GM13976 (cell line): ENCODE measurements at places on chromosomes 13 and 19.

DNA sequence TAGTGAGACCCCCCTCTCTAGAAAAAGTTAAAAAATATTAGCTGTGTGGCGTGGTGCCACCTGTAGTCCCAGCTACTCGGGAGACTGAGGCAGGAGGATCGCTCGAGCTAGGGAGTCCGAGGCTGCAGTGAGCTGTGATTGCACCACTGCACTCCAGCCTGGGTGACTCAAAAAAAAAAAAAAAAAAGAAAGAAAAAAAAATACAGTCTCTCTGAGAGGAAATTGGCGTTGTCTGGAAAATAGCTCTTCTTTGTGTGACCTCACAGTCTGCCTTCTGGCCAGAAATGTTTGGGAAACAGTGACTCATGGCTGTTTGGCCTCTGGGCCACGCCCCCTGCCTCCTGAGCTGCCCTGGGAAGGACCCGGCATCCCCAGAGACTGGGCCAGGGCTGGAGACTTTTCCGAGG lies 10.7 kb downstream of the MARCHF2 start:
- peak; percentile 12 for DNase-seq

- DNase-seq = no peak
These were observed 21.4 kb downstream of the SIGLECL1 start for GRCh38 chr19:51272183-51272810.

GRCh38 chr19:7742575-7742974 lies 4.8 kb downstream of the CD209 start:
- DNase-seq = no peak

GRCh38 chr13:59352600-59352999 lies 811.1 kb downstream of the DIAPH3 start:
- no peak for DNase-seq

DNA sequence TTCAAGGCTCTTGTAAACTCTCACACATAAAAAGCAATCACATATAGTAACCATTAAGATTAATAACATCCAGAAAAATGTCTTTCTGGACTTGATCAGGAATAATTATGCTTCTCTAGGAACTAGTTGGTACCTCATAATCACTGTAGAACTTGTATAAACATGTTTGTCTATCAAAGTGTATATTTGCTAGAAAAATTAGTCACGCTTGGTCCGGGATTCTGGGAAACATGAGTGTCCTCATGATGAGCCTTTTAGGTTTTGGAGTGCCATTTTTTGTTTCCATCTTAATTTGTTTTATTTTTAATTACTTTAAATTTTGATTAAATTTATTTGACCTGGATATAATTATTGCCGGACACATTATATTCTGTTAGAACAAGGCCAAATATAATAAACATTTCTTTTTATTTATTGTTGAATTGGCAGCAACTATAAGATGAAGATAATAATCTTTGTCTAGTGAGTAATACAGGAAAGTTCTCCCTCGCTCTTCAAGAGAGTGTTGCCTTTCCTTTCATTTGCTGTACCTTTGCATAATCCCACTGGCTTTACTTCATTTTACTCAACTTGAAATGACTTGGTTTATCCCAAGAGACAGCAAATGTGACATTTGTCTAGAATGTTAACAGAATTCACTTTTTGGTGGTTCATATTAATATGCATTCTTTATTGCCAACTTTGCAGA lies 207.0 kb downstream of the NALCN start:
- no peak for DNase-seq

- no peak for DNase-seq
These were observed 233.3 kb downstream of the DLEU7 start for GRCh38 chr13:50610238-50610637.

GRCh38 chr13:98129059-98129746 lies 13.7 kb upstream of the FARP1 start:
- no peak for DNase-seq

GRCh38 chr19:48793271-48793670 lies 17.6 kb downstream of the BCAT2 start:
- no peak for DNase-seq

DNA sequence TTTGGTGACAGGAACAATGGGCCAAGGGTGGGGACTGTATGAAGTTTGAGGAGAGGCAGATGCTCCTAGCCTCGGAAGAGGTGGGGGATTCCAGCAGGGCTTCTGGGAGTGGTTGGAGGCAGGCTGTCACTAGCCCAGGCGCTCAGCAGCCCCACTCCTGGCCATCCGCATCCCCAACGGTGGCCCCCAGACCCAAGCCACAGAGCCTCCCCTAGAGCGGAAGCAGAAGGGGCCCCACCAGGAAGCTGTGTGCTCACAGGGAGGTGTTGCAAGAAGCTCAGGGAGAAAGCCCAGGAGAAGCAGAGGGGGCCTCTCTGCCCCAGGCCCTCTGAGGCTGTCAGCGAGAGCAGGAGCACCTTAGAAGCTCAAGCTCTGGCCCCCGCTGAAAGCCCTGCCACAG lies 8.3 kb downstream of the PRAM1 start:
- DNase-seq = no peak

DNA sequence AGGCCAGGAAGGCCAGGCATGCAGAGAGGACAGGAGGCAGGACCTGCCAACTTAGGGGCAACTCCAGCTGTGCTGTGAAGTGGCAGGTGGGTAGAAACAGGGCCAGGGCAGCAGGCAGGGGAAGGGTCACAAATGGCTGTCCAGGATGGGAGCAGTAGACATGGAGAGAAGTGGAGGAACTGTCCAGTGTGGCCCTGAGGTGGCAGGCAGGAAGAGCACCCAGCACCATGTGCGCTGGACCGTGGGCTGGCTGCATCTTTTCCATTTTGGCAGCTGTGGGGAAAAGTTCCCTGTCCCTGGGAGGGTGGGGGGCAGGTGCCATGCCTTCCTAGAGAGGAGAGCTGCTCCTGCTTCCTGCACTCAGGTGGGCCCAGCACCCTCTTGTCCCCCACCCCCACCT lies 13.8 kb downstream of the DEDD2 start:
- DNase-seq = no peak

GRCh38 chr19:21568816-21569493 lies 63.6 kb downstream of the ZNF429 start:
- peak; percentile 42 for DNase-seq

- DNase-seq = no peak
These were observed 1.8 kb upstream of the NCCRP1 start for GRCh38 chr19:39194832-39195542.

- DNase-seq = no peak
These were observed 2040.3 kb upstream of the PCDH20 start for GRCh38 chr13:63455938-63456337.

- peak; percentile 44 for DNase-seq
These were observed 120.7 kb upstream of the SPATA13 start for GRCh38 chr13:24039621-24040475.

DNA sequence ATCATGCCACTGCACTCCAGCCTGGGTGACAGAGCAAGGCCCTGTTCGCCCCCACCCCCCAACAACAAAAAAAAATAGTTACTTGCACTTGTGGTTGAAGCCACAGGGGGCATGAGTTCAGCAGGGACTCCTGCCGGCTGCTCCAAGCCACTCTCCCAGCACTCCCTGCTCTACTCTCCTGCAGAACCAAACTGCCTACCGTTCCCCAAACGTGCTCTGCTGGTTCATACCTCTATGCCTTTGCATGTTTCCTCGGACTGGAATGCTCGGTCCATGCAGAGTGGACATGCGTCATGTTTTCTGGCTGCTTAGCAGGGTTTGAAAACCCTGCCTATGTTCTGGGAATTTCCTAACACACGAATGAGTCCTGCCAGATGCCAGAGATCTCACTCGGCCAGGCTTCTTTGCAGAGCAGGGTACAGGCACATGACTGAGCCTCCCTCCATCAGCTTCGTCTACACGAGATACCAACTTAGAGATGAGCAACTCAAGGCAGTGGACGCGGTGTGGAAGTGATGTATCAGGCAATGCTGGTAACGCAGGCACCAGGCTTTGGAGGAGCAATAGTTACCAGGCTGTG lies 8.5 kb upstream of the SLC25A15 start:
- no peak for DNase-seq

GRCh38 chr19:49241769-49242168 lies 83.2 kb downstream of the SLC6A16 start:
- DNase-seq = no peak

DNA sequence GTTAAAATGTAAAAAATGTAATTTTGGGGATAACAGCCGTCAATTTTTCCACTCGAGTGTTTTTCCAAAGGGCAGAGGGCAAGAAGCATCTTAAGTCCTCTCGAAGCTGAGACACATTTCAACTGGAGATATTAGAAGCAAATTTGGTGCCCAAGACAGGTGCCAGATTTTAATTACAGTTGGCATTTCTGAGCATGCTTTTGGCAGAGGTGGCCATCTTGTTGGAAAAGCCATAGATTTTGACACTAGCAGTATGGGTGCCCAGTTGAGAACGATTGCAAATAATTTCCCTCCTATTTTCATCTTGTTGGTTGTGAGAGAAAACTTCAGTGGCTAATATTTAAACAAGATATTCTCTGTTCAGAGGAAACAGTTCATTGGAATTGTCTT lies 146.3 kb downstream of the TM9SF2 start:
- no peak for DNase-seq

DNA sequence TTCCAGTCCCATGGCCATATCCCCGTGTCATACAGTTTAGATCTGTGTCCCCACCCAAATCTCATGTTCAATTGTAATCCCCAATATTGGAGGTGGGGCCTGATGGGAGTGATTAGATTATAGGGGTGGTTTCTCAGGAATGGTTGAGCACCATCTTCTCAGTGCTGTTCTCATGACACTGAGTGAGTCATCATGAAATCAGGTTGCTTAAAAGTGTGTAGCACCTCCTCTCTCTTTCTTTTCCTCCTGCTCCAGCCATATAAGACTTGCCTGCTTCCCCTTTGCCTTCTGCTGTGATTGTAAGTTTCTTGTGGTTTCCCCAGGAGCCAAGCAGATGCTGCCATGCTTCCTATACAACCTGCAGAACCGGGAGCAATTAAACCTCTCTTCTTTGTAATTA lies 197.8 kb downstream of the NALCN start:
- no peak for DNase-seq

DNA sequence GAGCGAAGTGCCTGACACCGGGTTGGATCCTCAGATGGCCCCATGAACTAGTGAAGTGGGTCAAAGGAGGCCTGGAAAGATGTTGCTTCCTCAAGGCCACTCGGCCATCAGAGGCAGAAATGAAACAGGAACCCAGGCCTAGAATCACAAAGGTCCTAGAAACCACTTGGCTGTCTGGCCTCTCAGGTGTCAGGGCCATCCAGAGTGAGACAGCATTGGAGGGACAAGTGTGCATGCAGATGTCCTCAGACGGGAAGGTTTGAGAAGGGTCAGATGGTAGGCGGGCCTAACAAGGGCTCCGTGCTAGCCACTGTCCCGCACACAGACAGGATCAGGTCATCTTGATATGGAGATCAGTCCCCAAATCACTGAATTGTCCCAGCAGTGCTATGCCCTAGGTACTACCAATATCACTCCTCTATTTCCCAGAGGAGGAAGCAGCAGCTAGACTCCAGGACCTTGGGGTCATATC lies 14.3 kb downstream of the CCDC97 start:
- DNase-seq = no peak

- peak; percentile 43 for DNase-seq
These were observed 36.7 kb downstream of the ZAR1L start for GRCh38 chr13:32278426-32278825.

DNA sequence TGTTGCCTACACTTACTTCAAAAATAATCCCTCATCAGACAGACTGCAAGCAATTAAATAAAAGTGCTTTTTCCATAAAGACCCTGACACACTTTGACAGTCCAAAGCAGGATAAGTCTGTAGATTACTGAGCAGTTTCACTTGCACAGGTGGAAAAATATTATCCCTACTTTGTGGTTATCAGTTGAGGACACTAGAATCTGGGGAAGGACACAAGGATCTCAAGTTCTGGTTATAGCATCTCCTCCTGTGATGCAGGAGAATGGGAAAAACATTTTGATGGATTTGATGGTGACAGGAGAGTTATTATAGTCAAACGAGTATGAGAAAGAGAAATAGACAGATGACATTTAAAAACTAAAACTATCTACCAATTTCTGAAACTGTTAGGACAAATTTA lies 122.9 kb upstream of the PCDH9 start:
- DNase-seq = no peak

GRCh38 chr13:48849515-48849914 lies 126.2 kb upstream of the FNDC3A start:
- DNase-seq = no peak

- no peak for DNase-seq
These were observed 412.5 kb downstream of the DACH1 start for GRCh38 chr13:71454509-71454908.

DNA sequence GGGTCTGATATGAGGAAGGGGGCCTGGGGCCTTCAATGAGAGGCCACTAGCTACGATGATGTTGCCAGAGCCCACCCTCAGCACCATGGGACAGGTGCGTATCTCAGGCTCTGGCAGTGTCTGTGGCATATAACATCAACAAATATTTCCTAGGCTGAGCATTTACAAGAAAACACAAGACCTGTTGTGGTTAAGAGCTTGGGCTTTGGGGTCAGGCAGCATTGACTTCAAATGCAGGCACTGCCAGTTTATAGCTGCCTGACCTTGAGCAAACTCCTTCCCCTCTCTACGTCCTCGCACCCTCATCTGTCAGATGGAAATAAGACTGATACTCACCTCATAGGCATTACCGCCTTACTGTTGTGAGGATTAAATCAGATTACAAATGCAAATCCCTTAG lies 156.0 kb downstream of the KATNAL1 start:
- no peak for DNase-seq

DNA sequence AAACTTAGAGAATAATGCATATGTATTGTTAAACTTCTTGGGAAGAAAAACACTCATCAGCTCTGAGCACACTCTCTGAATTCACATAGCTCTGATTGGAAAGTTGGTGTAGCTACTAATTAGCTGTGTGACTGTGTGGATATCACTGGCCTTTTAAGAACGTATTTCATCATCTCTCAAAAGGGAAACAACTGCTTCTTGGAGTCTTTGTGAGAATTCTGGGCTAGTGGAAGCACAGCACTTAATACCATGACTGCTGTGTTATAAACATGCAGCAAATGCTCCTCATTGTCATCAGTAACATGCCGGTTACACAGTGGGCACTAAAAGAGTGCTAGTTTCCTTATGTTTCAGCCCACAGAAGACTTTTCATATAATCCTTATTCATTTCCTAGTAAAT lies 220.9 kb upstream of the CSNK1A1L start:
- DNase-seq = no peak

- no peak for DNase-seq
These were observed 522.0 kb upstream of the KLHL1 start for GRCh38 chr13:70630247-70630646.

DNA sequence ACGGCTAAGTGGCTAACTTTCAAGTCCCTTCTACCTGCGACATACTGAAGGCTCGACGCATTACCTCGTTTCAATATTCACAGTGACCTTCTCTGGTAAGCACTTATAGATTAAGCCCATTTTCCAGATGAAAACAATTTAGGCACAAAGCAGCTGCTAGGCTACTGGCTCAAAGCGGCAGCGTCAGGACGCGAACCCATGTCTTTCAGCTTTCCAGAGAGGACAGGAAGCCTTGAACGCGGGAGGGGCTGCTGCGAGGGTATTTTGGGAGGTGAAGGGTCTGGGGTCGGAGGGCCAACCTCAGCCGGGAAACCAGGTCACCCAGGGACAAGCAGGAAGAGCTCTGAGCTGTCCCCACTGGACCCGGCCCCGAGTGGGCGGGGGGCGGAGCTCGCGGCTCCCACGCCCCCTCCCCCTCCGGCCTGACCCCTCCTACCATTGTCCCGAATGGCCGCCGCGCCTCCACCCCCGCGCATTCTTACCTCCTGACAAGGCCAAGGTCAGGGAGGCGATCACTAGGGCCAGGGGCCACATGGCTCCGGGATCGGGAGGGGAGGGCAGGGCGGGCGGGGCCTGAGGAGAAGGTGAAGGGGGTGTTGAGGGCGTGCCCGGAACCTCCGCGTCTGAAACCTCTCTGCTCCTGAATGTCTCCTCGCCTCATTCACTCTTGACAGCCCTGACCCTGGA lies at the start of gene KLK13:
Gene KLK13, minus strand, starts transcription at position 559 of the 687 bp plus-strand sequence. Its CDS starts 25 bp downstream, at position 534.
- peak; percentile 59 for DNase-seq

- no peak for DNase-seq
These were observed 73.3 kb upstream of the FNDC3A start for GRCh38 chr13:48902368-48902767.
